ENCODE measurements at places on chromosomes 12 and 14. TPM values are rescaled to one million over a fixed set of nuclear protein-coding genes. Genes with fewer than 3 reads are reported as not detected.

BMP4 gene
- total RNA-seq: 95.3 TPM

TC2N gene
- 1.0 TPM for total RNA-seq

WIF1 gene
- not detected for total RNA-seq

TMEM63C gene
- total RNA-seq: not detected

MDP1 gene
- total RNA-seq: 15.9 TPM

MYH6 gene
- 0.05 TPM for total RNA-seq

KRT71 gene
- not detected for total RNA-seq

INSM2 gene
- not detected for total RNA-seq

LRFN5 gene
- not detected for total RNA-seq

CARMIL3 gene
- 0.05 TPM for total RNA-seq

PRORP gene
- total RNA-seq: 50.4 TPM

STAB2 gene
- total RNA-seq: not detected

PITPNM2 gene
- 13.0 TPM for total RNA-seq

SYNE3 gene
- total RNA-seq: 21.6 TPM

OR4K1 gene
- not detected for total RNA-seq

TOMM20L gene
- not detected for total RNA-seq

PCED1B gene
- not detected for total RNA-seq

DENND5B gene
- 7.6 TPM for total RNA-seq

IAPP gene
- not detected for total RNA-seq

PLA2G1B gene
- total RNA-seq: not detected

PTGER2 gene
- not detected for total RNA-seq

IFNG-AS1 gene
- not detected for total RNA-seq

PKP2 gene
- total RNA-seq: 1.3 TPM

OS9 gene
- 185 TPM for total RNA-seq

PLEKHD1 gene
- not detected for total RNA-seq

SSTR1 gene
- 0.05 TPM for total RNA-seq

DPY19L2 gene
- total RNA-seq: 1.5 TPM

TAS2R19 gene
- 0.53 TPM for total RNA-seq

BEGAIN gene
- 0.20 TPM for total RNA-seq

MGP gene
- 38.0 TPM for total RNA-seq

TGM1 gene
- total RNA-seq: 2.1 TPM

KRT8 gene
- 14.4 TPM for total RNA-seq

Measured in mammary microvascular endothelial cell (primary cell).